ENCODE measurements at places on chromosomes 1 and 21. TPM values are rescaled to one million over a fixed set of nuclear protein-coding genes. Genes with fewer than 3 reads are reported as not detected.

LYSMD1 gene
- 6.5 TPM for total RNA-seq

TFF2 gene
- not detected for total RNA-seq

OR2T29 gene
- total RNA-seq, result not detected

LCA5L gene
- 1.7 TPM for total RNA-seq

CENPF gene
- total RNA-seq, result 79.8 TPM

CDK11A gene
- total RNA-seq, result 25.2 TPM

OR2L5 gene
- not detected for total RNA-seq

PRDX6 gene
- 304 TPM for total RNA-seq
